OCI-M1 (cell line): ENCODE measurements at places on chromosomes 5 and 9.
A peak's percentile ranks its signal among the peaks of the same experiment; 100 is the strongest.

DNA sequence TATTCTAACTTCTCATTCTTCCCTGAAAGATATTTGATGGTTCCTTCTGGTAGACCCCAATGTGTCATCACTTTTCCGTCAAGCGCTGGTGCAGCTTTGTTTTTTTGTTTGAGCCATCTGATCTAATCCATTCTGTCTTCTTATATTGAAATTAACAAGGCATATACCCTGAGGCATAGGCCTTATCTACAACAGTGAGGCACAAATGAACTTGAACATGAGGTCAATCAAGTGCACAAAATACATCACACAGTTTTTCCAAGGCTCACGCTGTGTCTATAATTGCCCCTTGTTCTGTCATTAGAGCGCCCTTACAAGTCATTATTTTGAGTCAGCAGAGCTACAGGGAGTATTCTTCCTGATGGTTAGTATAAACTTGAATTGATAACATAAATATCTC lies 406.6 kb downstream of the MAT2B start:
- DNase-seq, result peak; percentile 6

DNA sequence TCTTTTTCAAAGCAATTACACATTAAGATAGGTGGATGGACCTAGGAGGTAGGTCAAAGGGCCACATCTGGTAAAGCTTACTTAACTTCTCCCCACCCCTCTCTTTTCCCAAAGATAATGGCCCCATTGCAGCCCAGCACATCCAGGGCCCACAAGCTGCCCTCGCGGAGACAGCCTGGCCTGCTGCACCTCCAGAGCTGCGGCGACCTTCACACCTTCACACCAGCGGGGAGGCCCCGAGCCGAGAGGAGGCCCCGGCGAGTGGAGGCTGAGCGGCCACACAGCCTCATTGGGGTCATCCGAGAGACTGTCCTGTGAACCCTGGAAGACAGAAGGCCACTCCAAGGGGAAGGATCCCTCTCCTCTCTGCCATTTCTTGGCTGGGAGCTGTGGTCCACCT lies 66.5 kb downstream of the ENTREP1 start:
- DNase-seq, result no peak

DNA sequence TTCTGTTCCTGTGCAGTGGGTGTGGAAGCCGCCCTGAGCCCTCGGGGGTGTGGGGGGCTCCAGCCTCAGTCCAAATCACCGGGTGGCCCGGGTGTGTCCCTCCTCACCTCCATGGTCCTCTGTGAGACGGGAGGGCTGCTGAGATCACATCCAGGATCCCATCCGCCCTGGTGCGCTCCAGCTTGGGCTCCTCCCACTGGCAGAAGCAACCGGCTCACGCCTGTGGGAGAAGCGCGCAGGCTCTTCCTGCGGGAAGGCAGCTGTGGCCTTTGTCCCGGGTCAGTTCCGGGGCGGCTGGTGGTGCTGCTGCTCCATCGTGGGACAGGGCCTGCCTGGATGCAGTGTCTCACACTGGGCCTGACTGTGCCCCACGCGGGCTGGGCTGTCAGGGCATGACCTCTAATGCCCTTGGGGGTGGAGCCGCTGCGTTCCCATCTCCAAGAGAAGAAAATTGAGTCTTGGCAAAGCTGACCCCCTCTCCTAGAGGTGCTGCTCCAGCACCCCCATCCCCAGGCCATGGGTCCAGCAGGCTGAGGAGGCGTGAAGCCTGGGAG lies 18.5 kb downstream of the OLFM1 start:
- DNase-seq, result no peak

GRCh38 chr9:92962846-92963245 lies 15.5 kb downstream of the FGD3 start:
- DNase-seq, result no peak

DNA sequence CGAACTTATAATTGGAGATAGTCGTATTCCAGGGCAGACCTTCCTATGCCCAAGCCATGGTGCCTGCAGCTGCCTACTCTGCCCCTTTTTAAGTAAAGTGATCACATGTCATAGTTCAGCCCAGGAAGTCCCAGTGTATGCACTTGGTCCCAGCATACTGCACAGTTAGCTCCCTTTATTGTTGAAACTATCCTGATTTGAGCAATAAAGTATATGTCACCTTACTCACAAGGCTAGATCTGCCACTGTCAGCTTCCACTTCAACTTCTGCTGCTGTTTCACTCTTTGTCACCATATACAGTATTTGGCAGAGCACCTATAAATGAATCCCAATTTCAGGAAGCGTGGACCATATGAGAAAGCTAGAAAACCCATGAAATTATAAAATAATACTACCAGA lies 103.8 kb upstream of the PTGER4 start:
- DNase-seq, result no peak

GRCh38 chr9:109588415-109588814 lies 90.3 kb upstream of the PTPN3 start:
- DNase-seq, result no peak

DNA sequence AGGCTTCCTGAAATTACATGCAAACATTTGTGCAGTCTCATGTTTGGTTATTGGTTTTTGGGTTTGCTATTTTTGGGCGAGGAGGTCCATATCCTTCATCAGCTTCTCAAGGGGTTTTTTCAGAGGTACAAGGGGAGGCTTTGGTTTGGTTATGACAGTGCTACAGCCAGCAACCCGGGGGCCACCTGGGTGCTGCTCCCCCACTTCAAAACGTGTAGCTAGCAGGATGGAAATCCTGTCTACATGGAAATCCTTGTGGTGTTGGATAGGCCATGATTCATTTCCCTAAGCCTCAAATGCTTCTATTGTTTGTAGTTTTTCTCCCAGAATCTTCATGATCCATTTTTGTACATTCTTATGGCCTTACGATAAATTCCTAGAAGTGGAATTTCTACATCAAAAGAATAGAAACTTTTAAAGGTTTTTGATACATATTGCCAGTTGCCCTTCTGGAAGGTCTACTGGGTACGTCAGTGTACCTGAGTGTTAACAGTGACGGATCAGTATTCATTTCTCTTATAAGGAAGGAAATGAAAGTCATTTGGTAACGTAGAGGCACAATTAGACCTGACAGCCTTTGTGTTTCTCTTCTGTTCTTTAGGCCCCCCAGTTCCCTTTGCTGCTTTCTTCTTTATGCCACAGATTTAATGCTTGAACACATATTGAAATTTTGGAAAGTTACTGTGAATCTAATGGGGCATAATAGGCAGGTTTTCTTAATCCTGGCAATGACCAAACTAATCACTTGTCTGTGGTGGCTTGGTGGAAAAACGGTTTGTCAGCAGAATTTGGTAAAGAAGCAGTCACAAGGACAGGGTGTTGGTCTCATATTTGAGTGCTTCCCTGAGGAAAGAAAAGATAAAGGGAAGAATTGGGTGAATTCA lies 69.7 kb upstream of the ABL1 start:
- DNase-seq, result no peak

DNA sequence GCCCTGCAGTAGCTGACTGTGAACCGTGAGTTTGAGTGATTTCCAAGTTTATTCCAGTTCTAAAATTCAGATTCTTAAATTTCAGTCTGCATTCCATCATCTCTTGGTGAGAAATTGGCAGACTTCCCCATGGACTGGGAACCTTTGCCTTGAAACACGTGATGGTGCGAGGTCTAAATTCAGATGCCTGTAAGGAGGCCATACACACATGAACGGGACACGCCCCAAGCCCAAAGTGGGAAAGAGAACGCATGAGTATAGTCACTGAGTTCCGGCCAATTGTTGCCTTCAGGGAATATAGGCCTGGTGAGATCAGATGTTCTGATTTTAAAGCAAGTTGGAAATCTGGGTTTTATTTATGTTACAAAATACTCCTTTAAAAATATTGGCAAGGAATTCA lies 1084.4 kb upstream of the WWC1 start:
- no peak for DNase-seq

GRCh38 chr9:18741945-18742344 lies 268.0 kb downstream of the ADAMTSL1 start:
- DNase-seq, result no peak

DNA sequence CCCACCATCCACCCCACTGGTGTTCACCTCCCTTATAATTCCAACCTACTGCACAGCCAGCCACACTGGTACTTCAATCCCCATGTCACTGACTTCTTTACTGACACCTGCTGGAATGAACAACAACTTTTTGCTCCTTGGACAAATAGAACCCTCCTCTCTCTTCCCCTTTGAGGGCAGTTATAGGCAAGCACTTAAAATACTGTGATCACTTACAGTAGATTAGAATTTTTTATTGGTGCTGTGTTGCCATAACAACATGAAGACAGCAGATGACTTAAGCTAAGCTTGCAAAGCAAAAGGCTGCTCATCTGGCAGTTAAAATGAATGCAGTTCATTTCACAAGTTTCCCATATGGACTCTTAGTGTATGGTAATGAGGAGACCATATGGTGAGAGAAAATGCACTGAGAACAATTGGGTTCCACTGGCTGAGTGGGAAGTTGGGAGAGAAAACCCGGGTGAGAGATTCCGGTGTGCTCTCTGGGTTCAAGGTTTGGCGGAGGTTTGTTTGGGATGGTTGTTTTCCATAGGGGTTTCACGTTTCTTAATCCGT lies 374.3 kb downstream of the EBF1 start:
- DNase-seq, result no peak

GRCh38 chr5:37812365-37812764 lies 27.5 kb downstream of the GDNF start:
- DNase-seq, result no peak

- peak; percentile 88 for DNase-seq
Measured at GRCh38 chr9:35553670-35554543, 51.2 kb upstream of the TESK1 start.

DNA sequence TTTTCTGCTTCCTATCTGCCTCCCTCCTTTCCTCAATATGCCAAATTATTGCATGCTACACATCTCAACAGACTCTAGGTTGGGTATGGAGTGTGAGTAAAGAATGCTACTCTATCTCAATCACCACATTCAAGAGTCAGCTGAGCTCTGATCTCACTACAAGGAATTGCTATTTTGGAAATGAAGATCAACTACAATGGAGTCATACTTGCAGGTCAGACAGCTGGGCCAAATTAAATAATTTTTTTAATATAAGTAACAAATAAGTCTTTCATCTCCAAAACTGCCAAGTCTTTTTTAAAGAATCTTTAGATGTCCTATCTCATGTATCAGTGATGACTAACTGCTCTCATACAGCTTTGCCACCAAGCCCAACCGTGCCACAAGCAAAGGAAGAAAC lies 64.0 kb downstream of the DEPDC1B start:
- no peak for DNase-seq

DNA sequence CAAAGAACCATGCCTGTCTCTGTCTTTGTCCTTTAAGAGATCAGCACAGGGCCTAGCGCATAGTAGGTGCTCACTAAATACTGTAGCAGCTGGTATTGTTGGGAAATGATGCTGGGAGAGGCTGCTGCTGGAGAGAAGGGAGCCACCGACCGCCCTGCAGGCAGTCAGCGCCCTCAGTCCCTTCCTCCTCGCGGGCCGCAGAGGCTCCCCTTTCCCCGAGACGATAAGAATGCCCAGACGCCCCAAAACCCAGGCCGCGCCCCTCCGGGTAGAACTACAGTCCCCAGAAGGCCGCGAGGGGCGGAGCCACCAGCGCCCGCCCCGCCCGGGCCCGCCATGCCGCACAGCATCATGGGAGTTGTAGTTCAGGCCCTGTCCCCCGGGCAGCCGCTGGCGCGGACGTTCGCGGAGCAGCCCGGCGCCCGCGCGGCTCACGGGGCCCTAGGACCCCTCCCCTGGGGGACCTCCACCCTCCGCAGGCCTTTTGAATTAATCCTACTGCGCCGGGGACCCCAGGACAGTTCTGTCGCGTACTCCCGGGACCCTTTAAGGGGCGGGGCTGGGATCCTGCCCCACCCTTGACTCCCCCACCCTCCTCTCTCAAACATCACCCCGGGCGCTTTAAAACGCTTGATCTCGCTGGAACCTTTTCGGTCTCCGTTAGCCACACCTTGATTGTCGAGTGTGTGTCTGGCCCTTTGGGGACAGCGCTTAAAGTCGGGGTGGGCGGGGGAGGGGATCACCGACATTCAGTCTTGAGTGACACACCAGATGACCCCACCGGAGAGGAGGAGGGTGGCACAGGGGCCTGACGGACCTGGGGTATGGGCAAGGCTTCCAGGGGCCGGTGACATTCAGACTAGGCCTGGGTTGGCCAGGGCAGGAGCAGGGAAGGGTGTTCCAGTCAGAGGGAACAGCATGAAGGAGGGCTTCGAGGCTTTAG lies 24.8 kb upstream of the IER5L start:
- peak; percentile 76 for DNase-seq

- no peak for DNase-seq
Measured at GRCh38 chr9:114027159-114027862, 50.8 kb downstream of the AMBP start.

GRCh38 chr5:136474466-136474865 lies 109.1 kb upstream of the TRPC7 start:
- DNase-seq, result no peak

DNA sequence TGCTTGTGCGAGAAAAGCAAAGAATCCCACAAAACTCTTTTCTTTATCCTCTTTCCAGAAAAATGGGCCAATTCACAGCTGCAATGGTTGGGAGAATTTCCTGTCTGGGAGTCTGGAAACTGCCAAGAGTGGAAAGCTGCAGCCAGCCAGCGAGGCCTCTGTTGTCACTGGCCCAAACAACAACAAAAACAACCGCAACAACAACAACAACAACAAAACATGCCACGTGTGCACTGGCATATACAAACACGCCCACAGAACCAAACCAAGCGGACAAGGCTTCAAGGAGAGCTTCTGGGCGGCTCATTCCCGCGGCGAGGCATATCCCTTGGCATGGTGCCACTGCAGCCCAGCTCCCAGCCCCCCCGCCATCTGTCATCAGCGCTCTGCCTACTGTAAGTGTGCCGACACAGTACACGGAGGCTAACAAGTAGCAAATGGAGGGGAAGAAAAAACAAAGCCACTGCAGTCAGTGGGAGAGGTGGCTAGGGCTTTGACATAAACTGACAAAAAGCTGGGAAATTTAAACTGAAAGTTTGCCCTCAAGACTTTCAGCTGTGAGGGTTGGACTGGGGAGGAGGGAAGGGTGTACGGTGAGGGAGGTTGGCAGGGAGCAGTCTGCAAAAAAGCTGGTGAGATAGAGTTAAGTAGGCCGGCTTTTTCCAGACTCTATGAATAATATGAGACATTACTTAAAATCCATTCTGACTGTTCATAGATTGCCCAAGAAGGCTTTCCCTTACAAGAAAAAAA lies 165.0 kb upstream of the ZNF462 start:
- no peak for DNase-seq

DNA sequence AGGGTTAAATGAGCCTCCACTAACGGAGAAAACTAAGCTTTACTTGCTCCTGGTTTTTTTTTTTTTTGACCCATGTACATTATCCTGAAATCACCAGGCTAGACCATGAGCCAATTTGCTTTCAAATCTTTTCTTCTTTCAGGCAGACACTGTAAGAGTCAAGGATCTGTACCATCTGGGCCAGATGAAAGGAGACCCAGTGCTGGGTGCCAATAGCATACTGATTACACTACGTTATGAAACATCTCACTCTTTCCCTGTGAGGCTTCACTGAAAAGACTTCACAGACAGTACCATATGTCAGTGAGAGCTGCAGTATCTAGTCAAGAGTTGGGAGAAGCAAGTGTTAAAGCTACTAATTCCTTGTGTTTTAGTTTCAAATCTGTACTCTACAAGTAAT lies 161.2 kb upstream of the PTPRD start:
- no peak for DNase-seq

DNA sequence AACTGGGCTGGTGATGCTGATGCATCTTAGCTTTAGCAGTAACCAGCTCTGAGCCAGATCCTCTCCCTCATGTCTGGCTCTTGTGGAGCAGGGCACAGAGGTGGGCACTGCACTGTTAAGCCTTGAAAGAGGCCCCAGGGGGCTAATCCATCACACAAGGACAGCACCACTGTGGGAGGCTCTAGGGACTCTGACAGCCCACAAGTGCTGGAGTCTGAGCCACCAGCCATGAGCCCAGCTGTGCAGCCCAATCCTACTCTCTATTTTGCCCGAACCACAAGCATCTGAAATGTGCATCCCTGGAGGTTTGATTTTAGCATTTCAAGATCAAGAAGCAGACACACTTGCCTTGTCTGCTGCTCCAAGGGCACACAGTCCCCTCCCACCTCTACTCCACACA lies 407.1 kb upstream of the TRPC7 start:
- DNase-seq, result no peak
